Inflammatory macrophage treated with lipopolysaccharide for 1 hour (primary cell): ENCODE measurements at places on chromosomes 5 and 9.

DNA sequence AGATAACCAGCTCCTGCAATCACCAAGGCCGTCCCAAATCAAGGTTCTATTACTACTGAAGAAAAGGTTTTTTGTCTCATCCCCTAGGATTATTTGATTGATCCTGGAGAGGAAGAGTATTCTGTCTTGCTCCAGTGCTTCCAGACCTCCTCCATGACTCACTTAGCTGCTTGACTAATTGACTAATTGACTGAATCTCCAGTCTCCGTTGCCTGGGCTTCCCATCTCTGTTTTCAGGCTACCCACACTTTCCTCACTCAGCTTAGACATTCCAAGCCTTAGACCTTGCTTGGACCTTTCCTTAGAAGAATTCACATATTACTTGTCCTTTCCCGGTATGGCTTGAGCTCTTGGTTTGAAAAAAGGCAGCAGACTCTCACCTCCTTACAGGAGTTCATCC, 60.6 kb downstream of the FRMD3 start:
- DNase-seq, result no peak

- DNase-seq, result no peak
These were observed 100.7 kb downstream of the NLN start for GRCh38 chr5:65822710-65823109.

GRCh38 chr5:66741394-66741793, 145.2 kb downstream of the MAST4 start:
- DNase-seq, result no peak

- DNase-seq, result no peak
These were observed 58.3 kb upstream of the NOTCH1 start for GRCh38 chr9:136603901-136604814.

DNA sequence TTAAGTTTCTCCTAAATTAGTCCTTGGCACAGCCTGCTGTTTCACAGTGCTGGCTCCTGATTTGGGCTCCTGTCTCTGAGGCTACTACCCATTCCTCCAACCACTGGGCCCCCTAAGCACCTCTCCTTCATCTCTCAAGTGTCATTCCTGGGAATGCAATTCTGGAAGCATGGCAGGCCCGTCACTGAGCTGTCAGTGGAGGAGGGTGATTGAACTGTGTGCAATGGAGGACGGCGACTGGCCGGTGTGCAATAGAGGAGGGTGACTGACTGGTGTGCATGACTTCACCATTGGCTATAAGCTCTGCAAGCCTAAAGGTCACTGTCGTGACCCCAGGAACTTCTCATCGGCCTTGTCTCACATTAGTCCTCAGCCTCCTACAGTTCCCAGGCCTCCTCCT, 12.4 kb upstream of the IL17B start:
- no peak for DNase-seq

DNA sequence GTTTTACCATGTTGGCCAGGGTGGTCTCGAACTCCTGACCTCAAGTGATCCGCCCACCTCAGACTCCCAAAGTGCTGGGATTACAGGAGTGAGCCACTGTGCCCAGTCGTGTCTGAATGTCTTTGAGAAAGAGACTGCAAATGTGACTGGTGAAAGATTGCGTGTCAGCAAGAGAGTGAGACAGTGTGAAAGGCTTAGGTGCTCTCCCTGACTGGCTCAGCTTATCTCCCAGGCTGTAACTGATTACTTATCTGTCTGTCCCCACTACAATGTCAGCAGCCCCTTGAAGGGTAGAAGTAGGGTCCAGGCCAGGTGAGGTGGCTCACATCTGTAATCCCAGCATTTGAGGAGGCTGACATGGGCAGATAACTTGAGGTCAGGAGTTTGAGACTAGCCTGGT, 3.4 kb upstream of the FGFR4 start:
- no peak for DNase-seq
